ENCODE measurements at places on chromosomes 5 and 9. TPM values are rescaled to one million over a fixed set of nuclear protein-coding genes. Genes with fewer than 3 reads are reported as not detected.
A peak's percentile ranks its signal among the peaks of the same experiment; 100 is the strongest.

The UNC5A gene
- total RNA-seq = not detected

The KCTD16 gene
- 0.04 TPM for total RNA-seq

The NUTM2F gene
- not detected for total RNA-seq

- H3K4me1 ChIP-seq = no peaks in the 10 kb centered on the region
- H3K27me3 ChIP-seq = no peaks in the 10 kb centered on the region
- no peaks in the 10 kb centered on the region for H3K36me3 ChIP-seq
- no peak overlapping the region for H3K27ac ChIP-seq
- no peak for DNase-seq
Observed at GRCh38 chr5:180689071-180689694, 39.8 kb upstream of the FLT4 start.

- peak overlapping the region; percentile 29 for H3K27ac ChIP-seq
- H3K4me1 ChIP-seq = peaks cover 27% of the 10 kb centered on the region
- H3K27me3 ChIP-seq = no peaks in the 10 kb centered on the region
- DNase-seq = no peak
Observed at GRCh38 chr5:40410231-40410861, 269.4 kb upstream of the PTGER4 start.

DNA sequence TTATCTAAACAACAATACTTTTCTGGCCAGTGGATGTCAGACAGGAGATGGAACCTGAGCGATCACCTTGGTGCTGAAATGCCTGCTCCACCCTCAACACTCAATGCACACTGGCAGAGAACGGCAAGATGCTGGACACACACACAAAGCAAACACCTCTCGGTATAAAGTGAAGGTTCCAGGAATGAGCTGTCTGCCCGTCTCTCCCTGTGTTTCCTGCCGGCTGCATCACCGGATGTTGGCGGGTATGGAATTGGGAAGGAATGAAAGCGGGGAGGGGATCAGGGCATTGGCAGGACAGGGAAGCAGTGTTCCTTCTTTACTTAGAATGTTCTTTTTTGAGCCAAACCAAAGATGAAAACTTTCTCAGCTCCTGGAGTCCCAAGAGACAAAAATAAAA is 59.2 kb downstream of the MED10 start:
- H3K36me3 ChIP-seq = no peaks in the 10 kb centered on the region
- H3K27me3 ChIP-seq = no peaks in the 10 kb centered on the region
- no peak overlapping the region for H3K27ac ChIP-seq
- H3K4me1 ChIP-seq = no peaks in the 10 kb centered on the region
- H3K4me3 ChIP-seq = no peak overlapping the region
- DNase-seq = no peak

DNA sequence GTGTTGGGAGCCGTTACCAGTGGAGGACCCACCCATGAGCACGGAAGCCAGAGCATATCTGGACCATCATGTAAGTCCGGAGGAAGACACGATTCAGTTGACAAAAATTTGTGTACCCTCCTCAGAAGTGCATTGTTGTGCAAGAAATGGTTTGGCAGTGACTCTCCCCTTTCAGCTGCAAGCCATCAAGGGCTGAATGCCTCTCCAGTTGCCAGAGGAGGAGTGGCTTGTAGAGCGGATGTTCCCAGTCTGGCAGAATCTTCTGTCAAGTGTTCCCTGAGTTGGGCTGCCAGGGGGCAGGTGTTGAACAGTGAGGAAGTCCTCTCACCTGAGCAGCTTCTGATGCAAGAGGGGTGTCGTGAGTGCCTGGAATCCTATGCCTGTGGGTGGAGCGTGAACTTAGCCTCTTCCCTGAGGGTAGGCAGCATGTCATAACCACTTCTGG is 27.6 kb upstream of the CDKN2AIPNL start:
- no peak overlapping the region for H3K4me3 ChIP-seq
- no peaks in the 10 kb centered on the region for H3K36me3 ChIP-seq
- no peaks in the 10 kb centered on the region for H3K4me1 ChIP-seq
- peak overlapping the region; percentile 94 for H3K27ac ChIP-seq
- DNase-seq = peak; percentile 92

DNA sequence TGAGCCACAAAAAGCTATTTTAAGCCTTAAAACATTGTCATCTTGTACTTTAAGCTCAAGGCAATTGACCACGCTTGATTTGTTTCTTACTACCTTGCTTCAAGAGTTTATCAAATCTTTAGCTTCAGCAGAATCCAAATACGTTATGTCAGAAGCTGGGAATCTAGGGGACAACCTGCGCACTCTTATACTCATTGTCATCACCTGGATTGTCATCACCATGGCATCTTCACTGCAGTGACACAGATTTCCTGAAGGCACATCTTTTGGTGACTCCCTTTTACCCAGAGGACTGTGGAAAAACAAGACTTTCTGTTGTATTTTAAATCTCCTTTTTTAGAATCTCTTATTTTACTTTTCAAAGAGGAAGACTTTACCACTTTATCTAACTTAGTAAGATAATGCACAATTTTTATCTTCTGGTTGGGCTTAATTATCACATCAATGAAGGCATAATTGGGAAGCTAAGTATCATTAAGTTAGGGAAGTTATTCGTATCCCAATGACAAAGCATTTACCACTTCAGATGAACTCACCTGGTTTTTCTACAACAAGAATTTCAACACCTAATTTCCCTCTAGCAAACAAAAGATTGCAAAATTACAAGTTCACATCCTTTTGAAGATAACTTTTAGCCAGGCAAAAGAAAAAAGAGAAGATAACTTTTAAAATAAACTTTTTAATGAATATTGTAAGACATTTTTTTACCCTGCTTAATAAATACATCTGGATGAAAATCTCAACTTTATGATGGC is 162.0 kb downstream of the DOCK2 start:
- no peak for DNase-seq
- no peaks in the 10 kb centered on the region for H3K4me1 ChIP-seq
- no peaks in the 10 kb centered on the region for H3K36me3 ChIP-seq
- no peak overlapping the region for H3K27ac ChIP-seq
- H3K27me3 ChIP-seq = no peaks in the 10 kb centered on the region

- H3K36me3 ChIP-seq = no peaks in the 10 kb centered on the region
- H3K27me3 ChIP-seq = no peaks in the 10 kb centered on the region
- peak; percentile 7 for DNase-seq
- H3K4me3 ChIP-seq = no peak overlapping the region
Observed at GRCh38 chr5:573206-573605, 38.9 kb upstream of the CEP72 start.

- no peak for DNase-seq
- no peak overlapping the region for H3K27ac ChIP-seq
- H3K4me1 ChIP-seq = no peaks in the 10 kb centered on the region
- H3K27me3 ChIP-seq = no peaks in the 10 kb centered on the region
Observed at GRCh38 chr5:112614986-112615385, 122.7 kb upstream of the APC start.

DNA sequence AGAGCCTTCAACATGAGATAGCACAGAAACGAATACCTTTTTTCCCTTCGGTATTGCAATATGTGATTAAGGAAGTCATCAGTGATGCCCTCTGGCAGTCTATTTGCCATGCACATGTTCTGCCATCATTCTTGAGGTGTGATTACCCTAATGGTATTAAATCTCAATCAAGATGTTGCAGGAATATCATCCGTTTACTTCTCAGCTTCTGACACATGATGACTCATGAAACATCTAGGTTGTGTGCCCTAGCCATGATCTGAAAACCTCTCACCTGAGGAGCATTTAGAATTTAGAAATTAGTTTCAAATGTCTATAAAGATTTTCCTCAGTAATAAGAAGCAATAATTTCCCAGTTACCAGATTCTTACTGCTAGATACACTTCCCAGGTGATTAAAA is 209.1 kb downstream of the ADGRV1 start:
- H3K4me3 ChIP-seq = no peak overlapping the region
- H3K27me3 ChIP-seq = no peaks in the 10 kb centered on the region
- no peaks in the 10 kb centered on the region for H3K36me3 ChIP-seq
- H3K27ac ChIP-seq = no peak overlapping the region
- H3K4me1 ChIP-seq = no peaks in the 10 kb centered on the region

DNA sequence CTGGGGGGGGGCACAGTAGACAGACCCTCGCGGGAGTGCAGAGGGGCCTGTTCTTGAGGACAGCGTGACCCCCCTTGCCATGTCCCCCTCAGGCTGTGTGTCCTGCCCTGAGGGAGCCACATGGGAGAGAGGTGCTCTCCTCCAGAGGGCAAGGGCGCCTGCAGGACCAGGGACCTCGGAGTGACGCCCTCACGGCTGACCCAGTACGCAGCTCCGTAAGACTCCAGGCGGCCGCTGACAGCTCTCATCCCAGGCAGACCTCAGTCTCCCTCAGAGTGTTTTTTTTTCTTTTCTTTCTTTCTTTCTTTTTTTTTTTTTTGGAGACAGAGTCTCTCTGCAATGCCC is 27.3 kb downstream of the EXD3 start:
- no peak overlapping the region for H3K27ac ChIP-seq
- no peaks in the 10 kb centered on the region for H3K27me3 ChIP-seq
- no peak overlapping the region for H3K4me3 ChIP-seq
- DNase-seq = no peak
- H3K36me3 ChIP-seq = no peaks in the 10 kb centered on the region
- no peaks in the 10 kb centered on the region for H3K4me1 ChIP-seq

DNA sequence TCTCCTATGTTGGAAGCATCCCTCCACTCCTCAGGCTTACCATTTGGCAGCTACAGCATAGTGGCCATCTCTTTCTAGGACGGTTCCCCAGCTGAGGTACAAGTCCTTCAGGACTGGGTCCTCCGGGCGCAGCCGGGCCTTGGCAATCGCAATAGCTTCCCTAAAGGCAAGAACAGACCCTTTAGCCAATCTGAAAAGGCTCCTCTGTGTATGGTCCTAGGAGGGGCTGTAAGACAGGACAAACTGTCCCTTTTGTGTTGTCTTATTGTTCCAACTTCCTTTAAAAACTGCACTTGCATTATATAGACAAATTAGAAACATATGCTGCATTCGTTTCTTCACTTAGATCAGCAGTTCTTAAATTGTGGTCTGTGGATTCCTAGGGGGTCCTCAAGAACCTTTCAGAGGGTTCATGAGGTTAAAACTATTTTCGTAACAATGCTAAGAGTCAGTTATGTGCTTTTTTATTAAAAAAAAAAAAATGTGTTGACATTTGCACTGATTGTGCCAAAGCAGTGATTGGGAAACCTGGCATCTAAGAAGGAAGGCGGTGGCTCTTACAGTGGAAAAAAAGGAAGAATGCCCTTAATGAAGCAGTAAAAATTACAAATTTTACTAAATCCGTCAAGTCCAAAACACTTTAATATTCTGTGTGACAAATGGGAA is 38.7 kb downstream of the GEMIN5 start:
- no peaks in the 10 kb centered on the region for H3K27me3 ChIP-seq
- no peak for DNase-seq
- H3K4me3 ChIP-seq = no peak overlapping the region
- H3K36me3 ChIP-seq = peaks cover 75% of the 10 kb centered on the region
- no peak overlapping the region for H3K27ac ChIP-seq
- H3K4me1 ChIP-seq = no peaks in the 10 kb centered on the region

DNA sequence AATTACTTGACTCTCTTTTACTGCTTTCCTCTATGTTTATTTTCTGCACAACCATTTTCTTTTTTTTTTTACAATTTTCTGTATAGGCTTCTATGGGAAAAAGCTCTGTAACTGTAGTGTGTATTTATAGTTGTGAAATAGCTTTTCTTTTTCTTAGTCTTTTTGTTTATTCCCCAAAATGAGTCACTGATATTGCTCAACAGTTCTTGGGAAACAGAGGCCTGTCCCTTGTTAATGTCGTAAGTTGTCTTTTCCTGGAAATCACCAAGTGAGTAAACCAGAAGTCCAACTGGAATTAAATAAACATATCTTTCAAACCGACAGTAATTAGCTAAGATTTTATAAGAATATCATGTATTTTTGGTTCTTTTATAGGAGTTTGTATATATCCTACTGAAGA is 325.1 kb upstream of the PRR16 start:
- no peaks in the 10 kb centered on the region for H3K36me3 ChIP-seq
- no peaks in the 10 kb centered on the region for H3K4me1 ChIP-seq
- no peak overlapping the region for H3K4me3 ChIP-seq
- H3K27ac ChIP-seq = peak overlapping the region; percentile 57

DNA sequence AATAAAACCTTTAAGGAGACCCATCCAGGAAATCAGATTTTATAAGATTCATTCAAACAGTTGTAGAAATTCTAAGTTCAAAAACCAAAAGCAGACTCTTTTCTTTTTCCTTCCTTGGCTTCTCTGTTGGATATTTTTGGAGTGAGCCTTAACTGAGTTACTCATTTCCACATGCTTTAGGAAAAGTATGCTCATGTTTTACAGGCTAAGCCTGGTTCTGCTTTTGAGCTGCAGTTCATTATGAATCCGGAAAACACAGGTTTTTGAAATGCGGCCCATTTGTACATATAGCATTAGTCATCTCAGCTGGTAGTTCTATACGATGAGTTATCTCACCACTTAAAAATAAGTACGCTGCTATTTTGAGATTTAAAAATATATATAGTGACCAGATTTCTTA is 156.6 kb upstream of the DMRT1 start:
- DNase-seq = no peak
- no peaks in the 10 kb centered on the region for H3K36me3 ChIP-seq
- H3K4me1 ChIP-seq = peaks cover 62% of the 10 kb centered on the region
- peak overlapping the region; percentile 61 for H3K27ac ChIP-seq

DNA sequence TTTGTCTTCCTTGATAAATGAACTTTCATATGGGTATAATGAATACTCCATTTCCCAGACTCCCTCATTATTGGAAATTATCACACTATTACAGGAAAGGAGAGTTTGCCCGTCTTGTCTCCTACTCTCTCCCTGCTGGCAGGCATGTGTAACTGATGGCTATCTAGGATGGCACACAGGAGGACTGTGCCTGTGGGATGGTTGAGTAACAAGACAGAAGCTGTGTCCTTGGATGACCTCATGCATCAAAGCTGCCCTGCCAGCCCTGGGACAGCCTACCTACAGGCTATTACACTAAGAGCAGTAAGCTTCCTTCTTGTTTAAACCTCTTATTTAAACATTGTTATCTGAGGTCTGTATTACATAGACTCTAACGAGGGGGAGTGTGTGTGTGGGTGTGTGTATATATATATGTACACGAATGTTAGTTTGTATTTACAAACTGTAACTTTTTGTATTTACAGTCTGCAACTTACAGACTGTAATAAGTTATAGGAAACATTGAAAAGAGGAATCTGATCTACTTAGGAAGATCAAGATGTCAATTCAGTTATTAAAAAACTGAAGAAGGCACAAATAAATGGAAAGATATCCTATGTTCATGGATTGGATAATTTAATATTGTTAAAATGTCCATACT is 247.6 kb upstream of the ACO1 start:
- H3K4me3 ChIP-seq = no peak overlapping the region
- H3K27me3 ChIP-seq = no peaks in the 10 kb centered on the region
- H3K27ac ChIP-seq = no peak overlapping the region
- no peaks in the 10 kb centered on the region for H3K4me1 ChIP-seq

GRCh38 chr5:178285399-178286225 is 53.0 kb upstream of the PHYKPL start:
- H3K27ac ChIP-seq = peak overlapping the region; percentile 42
- no peaks in the 10 kb centered on the region for H3K27me3 ChIP-seq
- H3K36me3 ChIP-seq = no peaks in the 10 kb centered on the region
- no peak for DNase-seq
- peaks cover 30% of the 10 kb centered on the region for H3K4me1 ChIP-seq
- H3K4me3 ChIP-seq = no peak overlapping the region

- H3K27me3 ChIP-seq = no peaks in the 10 kb centered on the region
- no peak overlapping the region for H3K27ac ChIP-seq
- no peaks in the 10 kb centered on the region for H3K4me1 ChIP-seq
- DNase-seq = no peak
Observed at GRCh38 chr9:134991808-134992754, 74.4 kb upstream of the FCN1 start.
